ENCODE measurements at places on chromosomes 4 and X. TPM values are rescaled to one million over a fixed set of nuclear protein-coding genes. Genes with fewer than 3 reads are reported as not detected.

CNKSR2 gene
- total RNA-seq: not detected

IL13RA2 gene
- 0.12 TPM for total RNA-seq

SYTL5 gene
- not detected for total RNA-seq

GPR101 gene
- not detected for total RNA-seq

GUCY1B1 gene
- total RNA-seq: 2.0 TPM

COX7B gene
- 348 TPM for total RNA-seq

ETDB gene
- total RNA-seq: not detected

BTK gene
- not detected for total RNA-seq

MAP9 gene
- 2.0 TPM for total RNA-seq

HELT gene
- total RNA-seq: not detected

HMX1 gene
- not detected for total RNA-seq

ADH4 gene
- not detected for total RNA-seq

ARAF gene
- total RNA-seq: 30.1 TPM

- DNase-seq: no peak
Measured at GRCh38 chrX:114582698-114583395, 1.0 kb upstream of the HTR2C start.

- no peak for DNase-seq
Measured at GRCh38 chrX:40015693-40016092, 82.1 kb downstream of the BCOR start.

GRCh38 chrX:19990151-19990555, 708 bp downstream of the BCLAF3 start:
- DNase-seq: no peak

DNA sequence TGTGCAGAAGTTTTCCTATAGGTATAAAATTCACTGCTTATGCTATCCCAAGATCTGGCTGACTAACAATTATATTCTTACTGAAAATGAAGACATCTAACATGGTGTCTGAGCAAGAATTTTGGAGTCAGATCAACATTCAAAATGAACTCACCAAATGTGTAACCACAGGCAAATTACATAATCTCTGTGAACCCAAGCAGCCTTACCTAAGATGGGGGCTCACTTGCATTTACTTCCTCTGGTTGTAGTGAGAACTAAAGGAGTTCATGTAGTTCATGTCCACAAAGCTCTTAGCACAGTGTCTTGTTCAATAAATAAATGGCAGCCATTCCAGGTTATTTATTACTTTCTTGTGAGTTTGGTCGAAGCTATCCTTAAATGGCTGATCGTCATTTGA, 163.9 kb upstream of the LCORL start:
- DNase-seq: no peak

DNA sequence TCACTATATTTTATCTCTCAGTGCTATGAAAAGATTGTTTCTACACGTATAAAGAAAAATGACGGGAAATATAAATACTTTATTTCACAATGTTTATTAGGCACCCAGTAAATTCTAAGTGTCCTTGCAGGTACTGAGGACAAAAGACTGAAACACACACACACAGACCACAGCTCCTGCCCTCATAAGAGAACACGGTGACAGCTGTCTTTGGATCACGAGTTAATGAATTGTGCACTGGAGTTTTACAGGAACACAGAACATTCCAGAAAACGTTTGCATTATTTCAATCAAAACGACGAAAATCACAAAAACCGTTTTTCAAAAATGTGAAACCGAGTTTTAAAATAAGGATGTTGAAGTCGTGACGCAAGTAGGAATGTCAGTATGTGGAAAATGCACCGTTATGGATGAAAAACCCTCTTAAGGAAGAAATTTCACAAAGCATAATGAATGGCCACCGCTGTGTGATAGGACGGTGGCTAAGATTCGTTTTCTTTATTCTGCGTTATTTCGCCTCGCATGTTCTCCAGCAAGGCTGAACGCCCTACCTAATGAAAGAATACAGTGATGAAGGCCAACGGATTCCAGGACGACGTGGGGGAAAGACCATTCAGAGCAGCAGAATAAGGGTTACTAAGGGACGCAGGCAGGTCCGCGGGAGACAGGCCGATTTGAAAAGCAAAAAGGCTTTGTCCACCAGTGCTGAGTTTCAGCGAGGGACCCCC, 24.2 kb downstream of the FAM156A start:
- DNase-seq: no peak

GRCh38 chr4:122246551-122246950, 94.4 kb downstream of the BLTP1 start:
- DNase-seq: no peak

GRCh38 chr4:33045334-33045733, 2325.2 kb downstream of the PCDH7 start:
- no peak for DNase-seq

- no peak for DNase-seq
Measured at GRCh38 chr4:152458801-152459302, 77.0 kb downstream of the FBXW7 start.

DNA sequence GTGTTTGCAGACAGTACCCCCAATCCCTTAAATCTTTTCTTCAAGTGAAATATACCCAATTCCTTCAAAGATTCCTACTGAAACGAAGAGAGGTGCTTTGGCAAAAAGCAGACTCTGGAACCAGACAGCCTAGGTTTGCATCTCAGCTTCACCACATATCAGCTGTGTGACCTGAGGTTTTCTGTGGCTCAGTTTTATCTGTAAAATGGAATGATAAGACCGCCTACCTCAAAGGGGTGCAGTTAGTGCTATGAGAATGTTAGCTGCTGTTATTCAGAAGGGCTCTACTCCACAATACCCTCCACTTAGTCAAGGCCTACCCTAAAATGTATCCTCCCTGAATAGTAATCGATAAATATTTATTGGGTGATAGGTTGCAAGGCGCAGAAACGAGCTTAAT, 664 bp downstream of the PIR start:
- DNase-seq: no peak

DNA sequence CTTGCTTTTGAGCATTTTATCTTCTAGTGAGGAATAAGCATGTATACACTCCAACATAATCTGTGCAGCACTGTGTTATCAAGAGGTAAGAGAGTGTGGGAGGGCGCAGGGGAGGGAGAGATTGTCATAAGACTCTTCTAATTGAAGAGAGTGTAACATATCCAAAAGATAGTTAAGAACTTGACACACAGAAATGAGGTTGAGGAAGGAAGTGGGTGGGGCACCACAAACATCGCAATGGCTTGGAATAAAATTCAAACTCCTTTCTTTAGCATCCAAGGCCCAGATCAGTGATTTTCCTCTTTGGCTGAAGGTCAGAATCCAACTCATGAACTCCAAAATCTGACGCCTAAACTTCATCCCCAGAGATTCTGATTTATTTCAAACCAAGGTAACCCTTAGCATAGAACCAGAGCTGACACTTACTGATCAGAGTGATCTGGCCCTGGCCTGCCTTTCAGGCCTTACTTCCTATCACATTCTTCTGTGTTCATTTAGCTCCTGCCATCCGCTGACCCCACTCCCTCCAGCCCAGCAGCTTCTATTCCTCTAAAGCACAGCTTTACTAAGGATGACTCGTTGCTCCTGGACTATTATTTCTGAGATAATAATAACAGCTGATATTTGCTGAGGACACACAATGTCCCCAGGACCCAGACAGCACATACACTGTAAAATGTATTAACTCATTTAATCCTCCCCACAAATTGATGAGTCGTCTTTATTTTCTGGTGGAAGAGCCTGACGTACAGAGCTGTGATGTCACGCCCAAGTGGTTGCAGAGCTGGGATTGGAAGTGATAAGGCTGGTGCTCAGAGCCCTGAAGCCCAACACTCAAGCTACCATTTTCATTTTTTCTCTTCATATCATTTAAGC, 10.6 kb upstream of the CTSO start:
- DNase-seq: no peak

DNA sequence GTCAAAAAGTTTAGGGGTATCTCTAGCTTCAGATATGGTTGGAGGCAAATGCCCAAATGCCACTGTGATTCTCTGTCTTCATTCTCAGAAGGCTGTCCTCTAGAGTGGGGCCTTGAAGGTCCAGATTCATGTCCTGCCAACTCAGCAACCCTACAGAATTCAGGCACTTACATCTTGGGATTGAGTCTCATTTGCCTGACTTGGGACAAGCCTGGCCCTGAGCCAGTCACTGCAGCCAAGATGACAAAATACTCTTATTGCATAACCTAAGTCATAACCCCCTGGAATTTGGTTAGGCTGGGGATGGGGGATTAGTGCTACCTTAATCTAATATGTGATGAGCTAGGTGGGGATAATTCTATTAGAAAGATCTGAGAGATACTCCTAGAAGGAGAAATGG, 100.5 kb downstream of the AREG start:
- no peak for DNase-seq

DNA sequence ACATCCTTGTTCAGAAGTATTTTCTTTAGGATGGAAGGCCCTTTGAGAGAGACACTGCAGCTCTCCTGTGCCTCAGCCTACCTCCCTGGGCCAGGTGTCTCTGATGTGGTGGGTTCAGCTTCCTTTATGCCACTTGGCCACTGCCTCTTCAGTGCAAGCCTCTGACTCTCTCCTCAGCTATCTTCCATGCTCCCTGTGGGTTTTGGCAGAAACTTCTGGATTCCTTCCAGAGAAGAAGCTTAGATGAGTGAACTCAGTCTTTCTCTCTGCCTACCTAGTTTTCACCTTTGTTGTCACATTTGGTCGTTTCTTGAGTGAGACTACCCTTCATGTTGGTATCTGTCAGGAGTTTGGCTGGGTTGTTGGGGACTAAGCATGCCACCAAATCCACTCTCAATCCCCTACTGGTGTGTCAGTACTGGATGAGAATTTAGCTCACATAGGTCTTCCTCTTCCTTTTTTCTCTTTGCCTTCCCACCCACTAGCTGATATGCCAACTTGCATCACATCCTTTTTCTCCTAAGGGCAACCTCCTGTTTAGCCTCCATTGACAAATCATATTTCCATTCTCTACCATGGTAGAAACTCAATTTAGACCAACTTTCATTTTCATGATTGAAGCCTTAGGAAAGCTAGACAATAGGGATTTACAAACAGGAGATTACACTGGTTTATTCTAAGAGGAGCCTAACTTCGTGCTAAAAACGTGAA, 32.0 kb downstream of the IL15 start:
- DNase-seq: no peak

DNA sequence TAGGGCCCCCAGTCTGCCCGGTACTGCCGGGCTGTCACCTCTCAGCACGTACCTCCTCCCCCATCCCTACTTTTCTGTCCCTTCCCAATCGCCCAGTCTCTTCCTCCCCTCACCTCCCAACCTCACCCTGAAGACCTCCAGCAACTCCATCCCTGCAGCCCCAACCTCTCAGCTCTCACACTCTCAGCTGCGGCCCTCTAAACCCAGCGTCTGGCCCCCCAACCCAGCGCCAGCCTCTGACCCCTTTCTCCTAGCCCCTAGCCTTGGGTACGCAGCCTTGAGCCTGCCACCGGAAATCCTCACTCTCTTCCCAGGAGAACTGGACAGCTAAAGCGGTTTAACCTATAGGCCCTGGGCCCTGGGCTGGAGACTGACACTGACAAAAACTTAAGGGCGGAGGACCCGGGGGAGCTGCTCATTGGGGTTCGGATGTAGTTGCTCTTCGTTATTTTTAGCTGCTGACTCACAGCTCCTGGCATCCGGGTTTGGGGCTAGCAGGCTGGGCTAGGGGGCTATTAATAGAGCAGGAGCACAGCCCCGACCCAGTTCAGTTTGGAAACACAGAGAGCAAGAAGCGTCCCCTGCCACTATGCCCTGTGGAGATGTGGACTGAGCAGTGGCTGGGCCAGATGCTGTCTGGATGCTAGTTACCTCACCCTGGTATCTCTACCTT, 9.6 kb upstream of the DLG3 start:
- DNase-seq: no peak

DNA sequence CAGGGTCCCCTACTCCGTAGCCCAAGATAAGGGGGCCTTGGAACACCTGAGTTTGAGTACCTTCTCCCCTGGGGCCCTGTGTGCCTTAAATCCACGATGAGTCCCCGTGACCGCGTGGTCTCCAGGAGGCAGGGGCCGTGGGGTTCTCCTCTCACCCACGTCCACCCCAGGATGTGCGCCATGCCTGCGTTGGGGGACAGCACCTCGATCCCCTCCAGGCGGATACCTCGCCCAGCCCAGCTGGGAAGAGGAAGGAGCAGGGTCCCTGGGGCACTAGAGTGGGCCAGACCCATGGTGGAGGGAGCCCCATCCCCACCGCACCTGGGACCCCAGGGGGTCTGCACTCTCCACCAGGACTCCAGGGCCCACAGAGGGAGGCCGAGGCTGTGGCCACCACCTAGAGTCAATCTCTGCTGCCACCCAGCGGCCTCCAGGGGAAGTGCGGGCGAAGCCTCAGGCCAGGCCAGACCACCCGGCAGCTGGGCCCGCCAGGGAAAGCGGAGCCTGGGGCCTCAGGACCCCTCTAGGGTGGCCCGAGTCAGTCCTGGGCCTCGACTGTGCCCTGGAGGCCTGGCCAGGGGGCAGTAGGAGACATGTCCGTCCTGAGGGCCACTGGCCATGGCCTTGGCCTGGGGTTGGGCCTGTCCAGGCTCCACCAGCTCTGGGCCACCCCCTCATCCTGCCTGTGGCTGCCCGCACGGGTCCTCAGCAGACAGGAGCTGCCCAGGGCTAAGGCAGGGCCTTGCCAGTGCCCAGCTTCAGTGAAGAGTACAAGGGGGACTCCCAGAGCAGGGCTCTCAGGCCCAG, 55.0 kb downstream of the FAM53A start:
- DNase-seq: no peak

DNA sequence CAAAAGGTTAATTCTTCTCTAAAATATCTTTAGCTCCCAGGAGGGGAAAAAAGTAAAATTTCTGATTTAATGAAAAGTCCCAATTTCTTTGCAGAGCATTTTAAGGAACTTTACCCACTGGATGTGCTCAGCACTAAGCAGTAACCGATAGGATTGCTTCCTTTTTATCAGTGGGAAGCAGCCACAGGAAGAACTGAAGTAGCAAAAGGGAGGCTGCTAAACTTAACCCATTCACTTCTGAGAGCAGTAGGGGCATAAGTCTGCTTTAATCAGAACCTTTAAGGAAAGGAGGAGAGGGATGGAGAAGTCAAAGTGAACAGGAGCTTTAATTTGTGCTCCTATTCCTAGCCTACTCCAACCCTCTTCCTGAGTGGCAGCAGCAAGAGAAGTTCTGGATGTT, at the start of gene F8:
F8 (minus strand) TSS at position 139 of the 400 bp plus-strand sequence. CDS start 171 bp downstream, outside the sequence.
- DNase-seq: no peak

GRCh38 chr4:89619206-89619962, 217.6 kb downstream of the SNCA start:
- no peak for DNase-seq

DNA sequence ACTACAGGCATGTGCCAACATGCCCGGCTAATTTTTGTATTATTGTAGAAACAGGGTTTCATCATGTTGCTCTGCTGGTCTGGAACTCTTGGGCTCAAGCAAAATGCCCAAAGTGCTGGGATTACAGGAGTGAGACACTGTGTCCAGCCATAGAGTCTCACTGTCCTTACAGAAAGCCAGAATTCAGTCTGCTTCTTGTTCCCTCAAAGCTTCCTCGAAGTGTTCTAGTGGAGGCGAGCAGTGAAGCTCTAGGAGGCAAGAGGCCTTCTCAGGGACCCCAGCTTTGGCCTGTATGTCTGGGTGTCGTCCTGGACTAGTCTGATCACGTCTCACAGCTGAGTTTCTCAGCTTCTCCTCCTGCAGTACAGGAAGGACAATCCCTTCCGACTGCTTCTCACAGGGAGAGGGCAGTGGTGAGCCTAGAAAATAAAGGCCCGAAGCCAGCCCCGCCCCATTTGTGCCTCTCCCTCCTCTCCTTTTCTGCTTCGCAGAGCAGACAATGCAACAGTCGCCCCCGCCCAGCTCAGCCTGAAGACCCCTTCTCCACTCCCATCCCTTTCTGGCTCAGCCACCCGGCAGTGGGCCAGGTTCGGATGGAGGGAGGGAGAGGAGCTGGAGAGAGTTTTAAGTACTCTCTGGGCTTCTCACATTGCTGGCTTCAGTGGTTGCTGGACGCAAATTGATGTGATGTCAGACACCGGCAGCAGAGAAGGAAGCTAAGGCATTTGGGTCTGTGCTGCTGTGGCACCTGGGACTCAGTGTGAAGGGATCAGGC, 11.1 kb upstream of the FAM3A start:
- no peak for DNase-seq
